Fibroblast of skin of scalp (primary cell): ENCODE measurements at places on chromosomes 1 and 21.

DNA sequence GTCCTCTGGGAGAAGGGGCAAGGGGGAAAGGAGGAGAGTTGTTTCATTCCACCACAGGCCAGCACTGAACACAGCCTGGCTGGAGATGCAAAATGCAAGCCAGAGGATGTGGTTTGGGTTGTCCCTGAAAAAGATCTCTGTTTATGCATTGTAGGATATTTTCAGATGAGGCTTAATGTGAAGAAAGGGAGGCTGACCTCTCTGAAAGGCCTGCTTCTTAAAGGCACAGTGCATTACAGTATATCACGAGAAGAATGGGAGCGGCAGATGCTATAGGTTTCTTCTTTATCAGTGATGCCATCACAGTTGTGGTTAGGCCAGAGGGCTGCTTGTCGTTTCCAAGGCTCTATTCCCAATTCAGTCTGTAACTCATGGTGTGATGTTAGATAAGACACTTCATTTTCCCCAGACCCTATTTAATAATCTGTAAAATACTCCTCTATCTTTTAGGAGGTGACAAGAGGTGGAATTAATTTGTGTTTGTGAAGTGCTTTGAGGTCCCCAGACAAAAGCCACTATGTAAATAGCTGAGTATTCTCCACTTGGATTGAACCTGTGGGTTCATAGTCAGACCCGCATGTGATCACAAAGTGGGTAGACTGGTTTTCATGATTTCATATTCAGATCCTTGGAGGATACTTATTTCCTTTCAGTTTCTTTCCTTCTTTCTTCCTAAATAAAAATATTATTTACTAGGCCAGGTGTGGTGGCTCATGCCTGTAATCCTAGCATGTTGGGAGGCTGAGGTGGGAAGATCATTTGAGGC lies 76.5 kb upstream of the WDR26 start:
- peak; percentile 31 for DNase-seq

- no peak for DNase-seq
Measured at GRCh38 chr21:33451634-33452071, 28.1 kb downstream of the TMEM50B start.

DNA sequence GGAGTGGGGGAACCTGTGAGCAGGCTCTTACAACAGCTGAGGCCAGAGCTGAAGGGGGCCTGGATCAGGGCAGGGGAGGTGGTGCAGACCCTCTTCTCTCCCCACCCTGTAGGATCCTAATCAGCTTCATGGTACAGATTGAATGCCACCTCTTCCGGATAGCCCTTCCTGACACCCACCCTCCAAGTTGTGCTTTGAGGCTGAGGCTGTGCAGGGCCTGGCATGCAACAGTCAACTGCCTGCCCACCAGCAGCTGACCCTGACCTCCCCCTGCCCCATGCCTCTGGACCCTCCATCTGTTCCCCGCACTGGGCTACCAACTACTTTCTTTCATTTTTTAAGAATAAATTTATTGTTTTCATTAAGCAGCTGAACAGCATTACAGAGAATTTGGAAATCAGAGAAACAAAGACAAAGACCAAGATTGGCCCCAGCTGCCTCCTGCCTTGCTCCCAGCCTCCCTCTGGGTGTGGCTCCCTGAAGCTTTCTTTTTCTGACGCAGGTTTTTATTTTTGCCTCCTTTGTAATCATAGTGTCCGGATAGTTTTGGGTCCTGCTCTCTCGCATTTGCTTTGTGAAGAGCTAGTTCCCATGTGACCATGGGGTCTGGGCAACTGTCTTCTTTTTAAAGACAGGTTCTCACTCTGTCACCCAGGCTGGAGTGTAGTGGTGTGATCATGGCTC lies 12.8 kb downstream of the ZNF362 start:
- DNase-seq, result no peak

GRCh38 chr1:18322368-18323032 lies 158.2 kb upstream of the KLHDC7A start:
- DNase-seq, result no peak

DNA sequence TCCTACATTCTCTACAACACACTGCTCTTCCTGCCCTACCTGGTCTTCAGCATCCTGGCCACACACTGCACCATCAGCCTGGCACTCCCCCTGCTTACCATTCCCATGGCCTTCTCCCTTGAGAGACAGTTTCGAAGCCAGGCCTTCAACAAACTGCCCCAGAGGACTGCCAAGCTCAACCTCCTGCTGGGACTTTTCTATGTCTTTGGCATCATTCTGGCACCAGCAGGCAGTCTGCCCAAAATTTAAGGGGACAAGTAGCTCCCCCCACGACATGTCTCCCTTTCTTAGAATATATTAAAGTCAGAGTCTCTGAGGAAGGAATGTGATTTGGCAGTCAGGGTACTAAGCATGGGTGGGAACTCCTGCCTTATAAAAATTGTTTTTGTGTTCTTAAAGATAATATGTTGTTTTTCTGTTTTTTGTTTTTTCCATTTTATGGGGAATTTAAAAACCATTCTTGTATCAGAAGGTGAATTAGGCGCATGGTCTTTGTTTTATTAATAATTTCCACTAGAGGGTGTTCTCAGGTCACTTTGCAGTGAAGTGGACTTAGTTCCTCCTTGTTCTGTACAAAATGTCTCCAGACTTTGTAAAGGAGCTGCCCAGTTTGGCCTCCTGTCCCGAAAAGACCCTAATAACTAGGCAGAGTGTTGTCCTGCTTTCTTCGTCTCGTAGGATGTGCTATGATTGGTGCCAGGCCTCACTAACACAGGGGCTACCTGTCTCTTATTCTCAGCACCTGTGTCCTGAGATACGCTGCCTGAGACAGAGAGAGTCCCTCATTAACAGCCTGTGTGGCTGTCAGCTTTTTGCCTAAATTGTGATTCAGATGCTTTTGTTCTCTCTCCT lies 13.1 kb downstream of the UBIAD1 start:
- peak; percentile 16 for DNase-seq
